Mammary epithelial cell (primary cell): ENCODE measurements at places on chromosomes 16 and 17. TPM values are rescaled to one million over a fixed set of nuclear protein-coding genes. Genes with fewer than 3 reads are reported as not detected.

NACA2 gene
- not detected for polyA plus RNA-seq

MMP25 gene
- 0.20 TPM for polyA plus RNA-seq

CCL15 gene
- not detected for polyA plus RNA-seq

PIRT gene
- not detected for polyA plus RNA-seq

GAS7 gene
- polyA plus RNA-seq, result 0.16 TPM

ASGR2 gene
- not detected for polyA plus RNA-seq

CTU2 gene
- 12.8 TPM for polyA plus RNA-seq

PIK3R6 gene
- polyA plus RNA-seq, result 0.07 TPM

CAMKK1 gene
- polyA plus RNA-seq, result 2.6 TPM

CRYM gene
- polyA plus RNA-seq, result 0.34 TPM

ZNF213 gene
- polyA plus RNA-seq, result 0.78 TPM

CENPN gene
- 38.9 TPM for polyA plus RNA-seq

MGAT5B gene
- polyA plus RNA-seq, result 1.8 TPM

ITPRIPL2 gene
- polyA plus RNA-seq, result 12.9 TPM

MT1F gene
- 7.1 TPM for polyA plus RNA-seq

MARVELD3 gene
- 6.2 TPM for polyA plus RNA-seq

TENT4B gene
- 10.6 TPM for polyA plus RNA-seq

TEX19 gene
- polyA plus RNA-seq, result not detected

SAMD14 gene
- 0.05 TPM for polyA plus RNA-seq
